ENCODE measurements at places on chromosomes 5 and 9. TPM values are rescaled to one million over a fixed set of nuclear protein-coding genes. Genes with fewer than 3 reads are reported as not detected.

The ANXA1 gene
- total RNA-seq, result 69.8 TPM

The FAM151B gene
- total RNA-seq, result 1.9 TPM

DNA sequence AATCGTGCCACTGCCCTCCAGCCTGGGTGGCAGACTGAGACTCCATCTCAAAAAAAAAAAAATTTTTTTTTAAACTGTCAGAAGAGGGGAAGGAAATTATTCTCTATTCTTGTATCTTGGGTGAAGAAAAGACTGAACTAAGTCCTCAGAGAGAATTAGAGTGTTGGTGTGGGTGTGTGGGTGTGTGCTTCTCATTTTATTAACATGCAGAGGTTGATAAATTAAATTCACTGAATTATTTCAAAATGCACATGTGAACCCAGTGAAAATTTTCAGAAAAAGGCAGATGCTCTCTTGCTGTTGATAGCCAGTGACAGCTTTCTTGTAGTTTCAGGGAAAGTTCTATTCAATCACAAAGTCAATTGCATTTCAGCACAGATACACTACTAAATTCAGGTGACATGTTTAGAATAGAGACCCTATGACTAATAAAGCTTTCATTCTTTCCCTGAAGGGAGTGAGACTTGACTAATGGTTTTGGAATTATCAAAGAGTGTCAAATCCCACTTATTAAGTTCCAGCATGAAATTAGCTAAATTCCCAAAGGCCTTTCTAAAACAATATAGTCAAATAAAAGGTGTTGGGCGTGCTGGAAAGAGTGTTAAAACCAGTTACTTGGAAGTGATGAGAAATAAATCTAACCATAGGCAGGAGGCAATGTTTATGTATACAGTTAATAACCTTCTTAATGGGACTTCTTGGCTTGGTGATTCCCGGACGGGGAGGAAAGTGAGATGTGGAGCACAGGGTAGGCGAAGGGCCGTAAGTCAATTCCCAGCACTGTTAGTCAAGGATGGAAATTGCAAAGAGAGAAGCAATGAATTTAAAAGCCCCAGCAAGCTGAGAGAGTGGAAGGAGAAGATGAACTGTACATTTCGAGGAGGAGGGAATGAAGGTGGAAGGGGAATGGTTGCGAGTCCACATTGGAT is 103.2 kb upstream of the SPATA31D4 start:
- DNase-seq, result no peak

- DNase-seq, result no peak
Measured at GRCh38 chr9:127650518-127650917, 38.4 kb downstream of the STXBP1 start.

DNA sequence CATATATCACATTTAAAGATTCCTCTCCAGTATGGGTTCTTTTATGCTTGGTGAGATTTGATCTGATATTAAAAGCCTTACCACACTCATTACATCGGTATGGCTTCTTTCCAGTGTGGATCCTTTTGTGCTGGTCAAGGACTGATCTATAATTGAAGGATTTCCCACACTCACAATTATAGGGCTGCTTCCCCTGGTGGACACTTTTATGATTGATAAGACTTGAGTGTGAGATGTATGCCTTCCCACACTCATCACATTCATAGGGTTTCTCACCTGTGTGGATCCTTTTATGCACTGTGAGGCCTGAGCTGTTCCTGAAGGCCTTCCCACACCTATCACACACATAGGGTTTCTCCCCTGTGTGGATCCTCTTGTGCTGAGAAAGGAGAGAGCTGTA is 12.2 kb downstream of the ZFP62 start:
- no peak for DNase-seq

All from right atrium auricular region (tissue), 2 donors.